ENCODE measurements at places on chromosomes 12 and 14.

DNA sequence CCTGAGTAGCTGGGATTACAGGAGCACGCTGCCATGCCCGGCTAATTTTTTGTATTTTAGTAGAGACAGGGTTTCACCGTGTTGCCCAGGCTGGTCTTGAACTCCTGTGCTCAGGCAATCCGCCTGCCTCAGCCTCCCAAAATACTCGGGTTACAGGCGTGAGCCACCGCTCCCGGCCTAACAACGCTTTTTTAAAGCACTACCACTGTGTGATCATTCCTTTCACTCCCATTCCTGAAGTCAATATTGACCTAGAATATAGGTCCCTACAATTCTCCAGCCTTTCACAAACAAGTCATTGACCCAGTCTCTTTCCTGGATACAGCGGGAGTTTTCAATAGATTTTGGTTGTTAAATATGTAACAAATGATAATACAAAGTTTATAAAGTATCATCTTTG is 62.8 kb downstream of the KIF21A start:
- no peak for DNase-seq

- no peak for DNase-seq
These were observed 28.4 kb upstream of the GPR132 start for GRCh38 chr14:105093431-105094192.

GRCh38 chr12:116502141-116502725 is 56.9 kb upstream of the MAP1LC3B2 start:
- no peak for DNase-seq

- no peak for DNase-seq
These were observed 59.4 kb upstream of the FICD start for GRCh38 chr12:108455706-108456105.

DNA sequence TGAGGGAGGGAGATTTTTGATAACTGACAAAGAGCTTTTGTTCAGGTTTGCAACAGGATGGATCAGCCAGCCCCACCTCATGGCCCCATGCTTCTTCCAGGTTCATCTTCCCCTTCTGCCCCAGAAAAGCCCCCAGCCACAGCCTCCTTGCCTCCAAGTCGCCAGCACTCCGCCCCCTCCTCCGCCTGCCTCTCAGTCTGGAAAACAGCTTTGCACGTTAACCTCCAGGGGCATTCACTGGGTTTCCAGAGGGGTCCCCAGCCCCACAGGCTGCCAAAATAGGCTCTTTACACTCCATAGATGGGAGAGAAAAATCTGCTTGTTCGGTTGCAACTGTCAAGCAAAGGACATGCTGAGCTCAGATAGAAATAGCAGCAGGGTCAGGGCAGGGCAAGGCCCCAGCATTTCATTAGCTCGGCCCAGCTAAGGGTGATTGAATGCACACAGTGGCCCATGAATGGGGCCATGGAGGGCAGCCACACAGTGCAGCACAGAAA is 253.6 kb downstream of the ZFP36L1 start:
- no peak for DNase-seq

- no peak for DNase-seq
These were observed 54.4 kb downstream of the EFCAB11 start for GRCh38 chr14:89899917-89900663.

DNA sequence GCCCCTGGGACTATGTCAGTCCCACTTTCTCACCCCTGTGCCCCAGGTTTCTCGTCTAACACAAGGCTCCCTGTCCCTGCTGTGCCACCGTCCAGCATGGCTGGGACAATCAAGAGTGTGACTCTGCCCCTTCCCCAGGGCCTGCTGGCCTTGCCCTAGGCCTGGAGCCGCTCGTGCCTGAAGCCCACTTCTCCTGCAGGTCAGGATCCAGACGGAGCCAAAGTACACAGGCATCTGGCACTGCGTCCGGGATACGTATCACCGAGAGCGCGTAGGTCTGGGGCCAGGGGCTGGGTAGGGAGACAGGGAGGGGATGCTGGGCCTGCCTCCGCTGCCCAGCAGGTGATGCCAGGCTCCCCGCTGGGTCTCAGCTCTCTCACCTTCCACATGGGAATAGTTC is 2.8 kb downstream of the SLC25A47 start:
- DNase-seq: no peak

- no peak for DNase-seq
These were observed 11.2 kb upstream of the FKBP11 start for GRCh38 chr12:48936379-48936979.

DNA sequence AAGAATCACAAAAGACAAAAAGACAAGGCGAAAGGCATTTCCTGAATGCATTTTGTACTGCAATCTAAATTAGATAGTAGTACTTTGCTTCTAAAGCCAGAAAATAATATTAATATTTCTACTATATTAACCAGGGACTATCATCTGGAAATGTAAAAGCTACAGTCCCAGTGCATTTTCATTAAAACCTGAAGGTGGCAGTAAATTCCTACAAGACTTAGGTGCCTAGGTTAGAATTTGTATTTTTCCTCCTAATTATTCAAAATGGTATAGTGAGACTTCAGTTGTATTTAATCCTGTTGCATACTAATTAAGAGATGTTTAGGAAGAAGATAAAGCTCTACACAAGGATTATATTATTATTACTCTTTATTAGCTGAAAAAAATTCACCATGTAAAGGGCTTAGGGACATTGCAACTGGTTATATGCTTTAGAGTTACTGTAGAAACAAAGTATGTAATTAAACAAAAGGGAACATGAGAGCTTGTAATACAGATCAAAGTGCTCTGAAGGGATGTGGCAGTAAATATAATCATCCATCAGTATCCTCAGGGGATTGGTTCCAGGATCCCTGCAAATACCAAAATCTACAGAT is 53.6 kb downstream of the BRMS1L start:
- peak; percentile 23 for DNase-seq

DNA sequence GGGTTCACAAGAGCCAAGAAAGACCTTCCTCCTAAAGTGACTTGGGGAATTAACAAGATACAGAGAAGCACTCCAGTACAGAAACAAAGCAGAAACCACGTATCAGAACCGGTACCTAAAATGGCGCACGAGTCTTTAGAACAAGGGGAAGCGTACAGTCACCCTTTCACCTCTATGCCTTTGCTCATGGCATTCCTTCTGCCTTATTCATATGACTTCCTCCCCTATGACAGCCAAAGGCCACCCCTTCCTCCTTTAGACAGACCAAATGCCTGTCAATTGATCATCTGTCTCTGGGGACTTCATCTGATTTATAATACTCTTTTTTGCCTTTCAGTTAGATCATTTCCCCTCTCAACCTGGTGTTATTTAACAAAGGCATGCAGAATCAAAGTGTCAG is 89.5 kb upstream of the OSBPL8 start:
- no peak for DNase-seq

GRCh38 chr14:22836301-22837113 is at the start of gene MMP14:
TSS of gene MMP14 (plus strand) at chr14:22836585. CDS start at chr14:22836818, 233 bp downstream.
- DNase-seq: no peak

GRCh38 chr12:88308825-88309224 is 166.7 kb downstream of the TMTC3 start:
- no peak for DNase-seq

DNA sequence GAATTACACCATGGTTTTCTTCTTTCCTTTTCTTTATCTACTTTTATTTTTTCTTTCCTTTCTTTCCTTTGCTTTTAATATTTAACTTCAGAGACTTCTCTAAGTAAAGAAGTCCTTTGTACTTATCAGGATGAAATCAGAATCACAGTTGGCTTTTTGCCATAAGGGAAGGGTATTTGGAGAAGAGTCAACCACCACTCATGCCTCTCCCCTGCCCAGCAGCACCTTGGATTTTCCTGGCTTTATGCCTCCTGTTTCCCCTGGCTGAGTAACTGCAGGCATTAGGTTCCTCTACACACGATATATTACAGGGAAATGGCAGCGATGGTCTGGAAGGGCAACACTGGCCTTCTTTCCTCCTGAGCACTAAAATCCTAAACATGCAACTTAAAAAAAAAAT is 266.4 kb upstream of the CAND1 start:
- DNase-seq: no peak

- DNase-seq: no peak
These were observed 126.0 kb upstream of the CNTN1 start for GRCh38 chr12:40566271-40566670.

GRCh38 chr14:57408037-57408436 is 17.7 kb downstream of the NAA30 start:
- DNase-seq: no peak

GRCh38 chr14:88838015-88838414 is 13.6 kb downstream of the TTC8 start:
- DNase-seq: no peak

- DNase-seq: no peak
These were observed 61.8 kb downstream of the PPFIBP1 start for GRCh38 chr12:27585739-27586265.

All from NCI-H187 treated with DMSO at 0.1 percent for 48 hours (cell line).